Regular cardiac myocyte (primary cell): ENCODE measurements at places on chromosomes 5 and 9. TPM values are rescaled to one million over a fixed set of nuclear protein-coding genes. Genes with fewer than 3 reads are reported as not detected.

Gene ARL14EPL
- total RNA-seq, result 0.19 TPM in 1 of 2 replicates, not detected in the other

Gene GABRP
- total RNA-seq, result under 0.01 TPM in 1 of 2 replicates, not detected in the other

Gene MCTP1
- total RNA-seq, result 0.77 and 3.7 TPM in 2 replicates

Gene ANKRD31
- 0.19 and 0.28 TPM in 2 replicates for total RNA-seq

Gene PCDHGA5
- total RNA-seq, result 0.58 and 1.1 TPM in 2 replicates

Gene CEP72
- 1.7 and 5.4 TPM in 2 replicates for total RNA-seq

Gene HBEGF
- total RNA-seq, result 5.6 and 32.6 TPM in 2 replicates

Gene SOWAHA
- under 0.01 TPM in 1 of 2 replicates, not detected in the other for total RNA-seq

Gene FBN2
- total RNA-seq, result 1.7 and 9.6 TPM in 2 replicates

Gene ALG2
- 44.0 and 47.5 TPM in 2 replicates for total RNA-seq

Gene GAS1
- total RNA-seq, result 3.8 and 29.3 TPM in 2 replicates

Gene MLANA
- not detected in 2 replicates for total RNA-seq

Gene CERT1
- total RNA-seq, result 15.9 and 28.5 TPM in 2 replicates

Gene SPINK6
- total RNA-seq, result not detected in 2 replicates

Gene SCGB3A2
- total RNA-seq, result 0.85 TPM in 1 of 2 replicates, not detected in the other

Gene ANKRD18B
- total RNA-seq, result 2.8 and 8.2 TPM in 2 replicates
